ENCODE measurements at places on chromosomes 7 and 10. TPM values are rescaled to one million over a fixed set of nuclear protein-coding genes. Genes with fewer than 3 reads are reported as not detected.
A peak's percentile ranks its signal among the peaks of the same experiment; 100 is the strongest.

- H3K4me3 ChIP-seq: no peak overlapping the region
- peaks cover 9% of the 10 kb centered on the region for H3K4me1 ChIP-seq
- DNase-seq: no peak
- H3K36me3 ChIP-seq: no peaks in the 10 kb centered on the region
- H3K27ac ChIP-seq: no peak overlapping the region
Observed at GRCh38 chr7:152553671-152554317, 118.0 kb upstream of the KMT2C start.

GRCh38 chr10:43689618-43689954 lies 40.9 kb upstream of the ZNF32 start:
- peak overlapping the region; percentile 27 for H3K27ac ChIP-seq
- H3K4me3 ChIP-seq: peak overlapping the region; percentile 92
- peaks cover 4% of the 10 kb centered on the region for H3K36me3 ChIP-seq

DNA sequence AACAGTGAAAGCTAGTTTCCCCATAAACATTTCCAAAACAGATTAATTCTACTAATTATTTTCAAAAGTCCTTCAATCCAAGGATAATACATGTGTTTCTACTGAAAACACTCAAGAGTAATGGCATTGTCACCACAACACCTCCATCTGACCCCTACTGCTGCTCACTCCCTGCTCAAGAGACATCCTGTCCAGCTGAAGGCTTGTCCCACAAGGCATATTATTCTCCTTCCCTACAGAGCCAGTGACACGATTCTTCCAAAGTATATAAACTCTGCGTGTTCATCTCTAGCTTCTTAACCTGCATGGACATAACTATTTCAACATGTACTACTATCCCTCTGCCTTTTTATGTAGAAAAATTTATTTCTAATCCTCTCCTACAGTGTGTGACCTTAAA lies 182.1 kb downstream of the CPEB3 start:
- H3K4me3 ChIP-seq: no peak overlapping the region
- H3K36me3 ChIP-seq: peaks cover 9% of the 10 kb centered on the region
- peaks cover 2% of the 10 kb centered on the region for H3K4me1 ChIP-seq
- no peaks in the 10 kb centered on the region for H3K27me3 ChIP-seq

DNA sequence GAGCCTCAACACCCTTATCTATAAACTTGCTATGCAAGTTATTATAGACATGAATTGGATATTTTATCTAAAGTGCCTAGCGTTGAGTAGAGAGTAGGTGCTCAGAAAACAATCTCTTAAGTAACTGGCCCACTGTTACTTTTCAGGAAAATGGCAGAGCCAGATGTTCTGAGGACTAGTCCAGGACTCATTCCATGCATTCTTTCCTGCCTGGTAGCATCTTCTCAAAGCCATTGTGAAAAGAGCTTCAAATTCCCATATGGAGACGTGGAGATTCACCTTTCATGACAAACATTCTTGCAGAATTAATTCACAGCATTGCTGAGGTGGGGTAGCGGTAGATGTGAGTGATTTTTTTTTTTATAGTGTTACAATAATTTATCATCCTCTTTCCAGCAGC lies 35.9 kb upstream of the ITPRID1 start:
- H3K4me1 ChIP-seq: no peaks in the 10 kb centered on the region
- H3K4me3 ChIP-seq: no peak overlapping the region
- H3K27ac ChIP-seq: no peak overlapping the region
- H3K27me3 ChIP-seq: no peaks in the 10 kb centered on the region
- DNase-seq: no peak

DNA sequence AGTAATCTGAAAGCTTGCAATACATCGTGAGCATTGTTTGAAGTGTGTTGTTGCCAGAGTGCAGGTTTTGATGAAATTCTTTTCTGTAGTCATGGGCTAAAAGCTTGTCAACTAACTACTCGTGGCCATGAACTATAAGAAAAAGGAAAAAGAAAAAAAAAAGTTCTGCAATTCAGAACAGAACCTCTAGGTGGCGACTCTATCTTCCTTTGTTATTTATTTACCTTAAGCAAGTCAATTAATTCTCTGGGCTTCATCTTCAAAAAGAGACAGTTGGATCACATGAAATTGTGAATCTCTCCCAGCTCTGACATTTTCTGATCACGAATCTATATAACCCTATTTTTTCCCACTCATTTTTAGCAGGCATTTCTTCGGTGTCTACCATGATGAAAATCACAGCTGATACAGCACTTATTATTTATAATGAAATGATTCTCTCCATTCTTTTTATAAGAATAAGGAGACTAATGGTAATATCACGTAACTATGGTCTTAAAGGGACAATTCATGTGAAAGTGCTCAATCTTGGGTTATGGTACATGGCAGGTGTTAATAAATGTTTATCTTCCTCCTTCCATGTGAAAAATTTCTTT lies 18.8 kb downstream of the TMEM196 start:
- H3K27ac ChIP-seq: no peak overlapping the region
- peaks cover 23% of the 10 kb centered on the region for H3K27me3 ChIP-seq
- H3K4me1 ChIP-seq: peaks cover 7% of the 10 kb centered on the region
- no peak overlapping the region for H3K4me3 ChIP-seq

DNA sequence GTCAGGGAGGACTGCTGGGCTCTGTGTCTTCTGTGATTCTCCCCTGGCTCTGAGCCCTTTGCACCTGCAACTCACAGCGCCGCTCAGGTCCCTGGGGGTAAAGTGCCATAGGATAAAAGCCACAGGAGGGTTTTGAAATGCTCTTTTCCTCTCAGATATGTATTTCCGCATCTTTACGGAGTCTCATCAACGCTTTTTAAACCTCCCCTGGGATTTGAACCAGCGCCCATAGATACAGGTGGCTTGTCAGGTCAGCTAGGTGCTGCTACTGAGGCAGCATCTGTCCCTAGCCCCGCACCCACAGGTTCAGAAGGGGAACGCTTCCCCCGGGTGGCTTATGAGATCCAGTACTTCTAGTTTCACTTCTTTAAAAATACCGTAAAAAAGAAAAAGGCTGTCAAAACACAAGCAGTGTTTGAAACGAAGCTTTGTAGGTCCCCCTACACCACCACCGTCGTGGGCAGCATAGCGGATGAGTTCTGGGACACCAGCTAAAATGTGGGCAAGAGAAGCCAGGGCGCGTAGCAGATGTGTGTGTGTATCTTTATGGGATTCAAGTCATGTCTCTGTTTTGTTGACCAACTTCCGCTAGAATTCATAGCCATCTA lies 173.5 kb downstream of the CUX1 start:
- DNase-seq: no peak
- no peak overlapping the region for H3K27ac ChIP-seq
- H3K4me3 ChIP-seq: peak overlapping the region; percentile 21
- H3K27me3 ChIP-seq: no peaks in the 10 kb centered on the region
- peaks cover 15% of the 10 kb centered on the region for H3K4me1 ChIP-seq

DNA sequence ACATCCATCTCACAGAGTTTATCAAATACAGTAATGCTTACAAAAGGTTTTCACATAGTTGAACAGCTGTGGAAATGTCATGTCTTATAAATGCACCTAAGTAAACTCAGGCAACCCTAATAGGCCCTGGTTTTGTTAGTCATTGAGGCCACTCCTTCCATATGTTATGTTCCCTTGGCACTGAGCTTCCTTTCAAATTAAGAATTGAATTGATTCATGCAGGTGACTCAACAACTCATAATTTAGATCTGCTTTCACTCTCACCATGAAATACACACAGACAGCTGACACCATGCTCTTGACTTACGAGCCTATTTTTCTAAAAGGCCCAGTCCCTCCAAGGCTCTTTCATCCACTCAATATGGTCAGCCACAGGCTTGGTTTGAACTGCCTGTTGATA lies 476.9 kb downstream of the KCNMA1 start:
- H3K36me3 ChIP-seq: no peaks in the 10 kb centered on the region
- no peak overlapping the region for H3K4me3 ChIP-seq
- H3K27me3 ChIP-seq: peaks cover 63% of the 10 kb centered on the region
- no peak overlapping the region for H3K27ac ChIP-seq
- peaks cover 2% of the 10 kb centered on the region for H3K4me1 ChIP-seq
- no peak for DNase-seq

DNA sequence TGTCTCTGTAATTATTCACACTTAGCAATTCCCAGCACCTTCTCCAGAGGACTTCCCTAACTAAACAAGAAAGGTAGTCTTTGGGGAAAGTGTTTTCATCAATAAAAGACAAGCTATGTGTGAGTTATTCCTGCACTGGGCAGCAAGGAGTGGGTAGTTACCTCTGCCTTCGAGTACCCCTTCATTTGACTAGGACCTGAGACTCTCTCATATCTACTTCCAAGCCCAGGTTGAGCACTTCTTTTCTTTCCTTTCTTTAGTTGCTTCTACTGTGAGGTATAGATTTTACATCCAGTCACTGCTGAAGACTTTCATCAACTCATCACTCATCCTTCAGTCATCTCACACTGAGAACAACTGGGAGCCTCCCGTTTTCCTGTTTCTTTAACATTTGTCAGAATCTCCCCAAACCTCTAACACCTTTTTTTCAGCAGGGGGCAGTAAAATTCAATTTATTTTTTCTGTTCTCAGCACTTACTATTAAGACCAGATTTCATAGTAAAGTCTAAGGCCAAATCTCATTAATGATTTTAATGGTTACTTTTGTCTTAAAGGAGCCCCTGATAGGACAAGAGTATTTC lies 80.1 kb upstream of the PRSS1 start:
- H3K4me3 ChIP-seq: peak overlapping the region; percentile 9
- H3K36me3 ChIP-seq: no peaks in the 10 kb centered on the region
- H3K27ac ChIP-seq: no peak overlapping the region
- no peak for DNase-seq

DNA sequence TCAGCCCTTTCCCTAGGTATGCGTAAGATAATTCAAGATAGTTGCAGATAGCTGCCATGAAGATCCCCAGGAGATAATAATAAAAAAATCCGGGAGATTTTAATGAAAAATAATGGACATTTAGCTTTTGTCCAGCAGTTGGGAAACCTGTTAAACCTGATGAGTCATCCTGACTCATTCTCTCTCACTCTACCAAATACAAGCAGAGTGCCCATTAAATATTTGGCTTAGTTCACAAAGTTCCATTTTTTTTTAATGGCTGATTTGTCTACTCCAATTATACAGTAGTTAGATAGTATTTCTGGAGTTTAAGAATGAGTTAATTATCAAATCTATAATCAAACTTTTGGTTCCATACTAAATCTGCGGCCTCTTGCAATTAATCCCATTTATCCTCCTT lies 2.1 kb upstream of the SHTN1 start:
- peaks cover 25% of the 10 kb centered on the region for H3K27me3 ChIP-seq
- no peaks in the 10 kb centered on the region for H3K36me3 ChIP-seq
- no peak for DNase-seq
- H3K4me3 ChIP-seq: no peak overlapping the region
- no peak overlapping the region for H3K27ac ChIP-seq

GRCh38 chr10:130037169-130037661 lies 73.1 kb upstream of the EBF3 start:
- H3K4me1 ChIP-seq: no peaks in the 10 kb centered on the region
- H3K36me3 ChIP-seq: no peaks in the 10 kb centered on the region
- H3K27me3 ChIP-seq: peaks cover 44% of the 10 kb centered on the region
- H3K27ac ChIP-seq: no peak overlapping the region

GRCh38 chr7:129925416-129926002 lies 27.3 kb downstream of the UBE2H start:
- peaks cover 5% of the 10 kb centered on the region for H3K36me3 ChIP-seq
- peaks cover 20% of the 10 kb centered on the region for H3K4me1 ChIP-seq
- DNase-seq: no peak

CALD1 gene
- 9.2 TPM for total RNA-seq

CASP2 gene
- total RNA-seq: 52.5 TPM

DNA sequence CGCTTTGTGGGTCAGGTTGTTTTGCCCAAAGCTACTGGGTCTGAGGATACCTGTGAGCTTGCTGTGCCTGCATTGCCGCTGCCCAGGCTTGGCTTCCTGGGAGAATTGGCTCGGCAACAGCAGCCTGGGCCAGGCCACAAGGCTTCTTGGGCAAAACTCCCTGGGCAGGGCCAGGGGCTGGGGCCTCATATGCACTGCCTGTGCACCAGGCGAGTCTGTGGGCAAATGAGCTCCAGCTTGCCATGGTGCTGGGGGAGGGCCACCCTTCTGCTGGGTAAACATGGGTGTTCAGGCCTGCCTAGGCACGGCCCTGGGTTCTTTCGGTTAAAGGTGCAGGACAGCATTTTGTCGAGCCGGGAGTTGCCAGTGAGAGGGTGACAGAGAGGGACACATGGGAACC lies 19.4 kb downstream of the ZMIZ1 start:
- H3K27me3 ChIP-seq: no peaks in the 10 kb centered on the region
- peaks cover 54% of the 10 kb centered on the region for H3K4me1 ChIP-seq
- no peak overlapping the region for H3K27ac ChIP-seq
- no peak overlapping the region for H3K4me3 ChIP-seq

DNA sequence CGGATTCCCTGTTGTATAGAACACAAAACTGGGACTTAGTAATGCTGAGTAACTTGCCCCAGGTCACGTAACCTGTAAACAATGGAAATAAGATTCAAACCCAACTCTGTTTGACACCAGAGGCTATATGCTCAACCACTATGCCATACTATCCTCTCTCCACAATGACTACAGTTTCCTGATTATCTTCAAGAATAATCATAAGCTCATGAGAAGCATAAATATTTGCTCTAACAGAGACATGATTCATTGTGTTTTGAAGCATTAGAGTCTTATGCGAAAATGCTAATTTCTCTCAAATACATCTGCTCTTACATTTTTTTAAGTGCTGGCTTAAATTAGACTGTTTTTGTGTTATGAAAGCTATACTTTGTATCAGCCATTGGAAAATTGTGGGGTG lies 241.3 kb downstream of the LHFPL3 start:
- no peak for DNase-seq
- H3K4me1 ChIP-seq: no peaks in the 10 kb centered on the region
- no peak overlapping the region for H3K27ac ChIP-seq
- H3K27me3 ChIP-seq: peaks cover 11% of the 10 kb centered on the region
- no peak overlapping the region for H3K4me3 ChIP-seq

GRCh38 chr10:105952153-105952552 lies 1212.4 kb downstream of the SORCS1 start:
- no peak overlapping the region for H3K4me3 ChIP-seq

DNA sequence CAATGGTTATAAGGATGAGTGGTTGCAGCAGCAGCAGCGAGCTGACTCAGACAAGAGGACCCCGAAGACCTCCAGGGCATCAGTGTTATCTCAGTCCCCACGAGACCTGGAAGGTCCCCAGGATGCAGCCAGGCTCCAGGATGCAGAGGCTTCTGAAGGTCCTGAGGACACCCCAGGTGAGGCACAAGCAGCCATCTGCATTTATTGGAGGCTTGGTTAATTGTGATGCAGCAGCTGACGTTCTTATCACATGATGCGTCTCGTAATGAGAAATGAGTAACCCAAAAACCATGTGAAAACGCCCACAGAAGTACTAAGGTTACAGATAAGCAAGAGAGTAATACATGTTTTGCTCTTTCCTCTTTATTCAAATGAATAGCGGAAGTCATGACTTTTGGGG lies 17.4 kb downstream of the C7orf57 start:
- no peak for DNase-seq
- H3K27me3 ChIP-seq: no peaks in the 10 kb centered on the region
- H3K4me1 ChIP-seq: peaks cover 6% of the 10 kb centered on the region
- H3K27ac ChIP-seq: peak overlapping the region; percentile 72

IKZF1 gene
- 323 TPM for total RNA-seq

DNA sequence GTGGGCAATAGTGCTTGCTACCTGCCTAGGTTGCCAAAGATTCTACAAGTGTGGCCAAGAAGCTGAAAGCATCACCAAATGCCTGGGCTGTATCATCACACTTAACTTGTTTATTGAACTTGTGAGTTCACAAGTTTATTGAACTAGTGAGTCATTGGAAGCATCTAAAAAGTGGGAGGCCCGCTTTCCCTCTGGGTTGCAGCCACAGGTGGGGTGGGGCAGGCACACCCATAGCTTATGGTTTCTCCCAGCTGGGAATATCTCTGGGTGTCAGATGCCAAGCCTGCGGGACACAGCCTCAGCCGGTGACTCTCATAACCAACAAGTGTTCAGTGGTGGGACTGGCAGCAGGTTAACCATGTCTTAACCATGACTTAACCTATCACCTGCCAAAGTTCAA lies 145.9 kb upstream of the FAM13C start:
- no peak overlapping the region for H3K4me3 ChIP-seq
- H3K27ac ChIP-seq: no peak overlapping the region
- peaks cover 7% of the 10 kb centered on the region for H3K27me3 ChIP-seq
- no peaks in the 10 kb centered on the region for H3K36me3 ChIP-seq
- no peaks in the 10 kb centered on the region for H3K4me1 ChIP-seq
